ENCODE measurements at places on chromosomes 1 and 21. TPM values are rescaled to one million over a fixed set of nuclear protein-coding genes. Genes with fewer than 3 reads are reported as not detected.

The LEMD1 gene
- total RNA-seq: 0.36 TPM

The PRAMEF5 gene
- not detected for total RNA-seq

The SLC2A1 gene
- total RNA-seq: 16.3 TPM

The PEX10 gene
- 12.8 TPM for total RNA-seq

The ZNF683 gene
- total RNA-seq: not detected

Data from fibroblast of the aortic adventitia (primary cell).